ENCODE measurements at places on chromosomes 7 and 10. TPM values are rescaled to one million over a fixed set of nuclear protein-coding genes. Genes with fewer than 3 reads are reported as not detected.

DNA sequence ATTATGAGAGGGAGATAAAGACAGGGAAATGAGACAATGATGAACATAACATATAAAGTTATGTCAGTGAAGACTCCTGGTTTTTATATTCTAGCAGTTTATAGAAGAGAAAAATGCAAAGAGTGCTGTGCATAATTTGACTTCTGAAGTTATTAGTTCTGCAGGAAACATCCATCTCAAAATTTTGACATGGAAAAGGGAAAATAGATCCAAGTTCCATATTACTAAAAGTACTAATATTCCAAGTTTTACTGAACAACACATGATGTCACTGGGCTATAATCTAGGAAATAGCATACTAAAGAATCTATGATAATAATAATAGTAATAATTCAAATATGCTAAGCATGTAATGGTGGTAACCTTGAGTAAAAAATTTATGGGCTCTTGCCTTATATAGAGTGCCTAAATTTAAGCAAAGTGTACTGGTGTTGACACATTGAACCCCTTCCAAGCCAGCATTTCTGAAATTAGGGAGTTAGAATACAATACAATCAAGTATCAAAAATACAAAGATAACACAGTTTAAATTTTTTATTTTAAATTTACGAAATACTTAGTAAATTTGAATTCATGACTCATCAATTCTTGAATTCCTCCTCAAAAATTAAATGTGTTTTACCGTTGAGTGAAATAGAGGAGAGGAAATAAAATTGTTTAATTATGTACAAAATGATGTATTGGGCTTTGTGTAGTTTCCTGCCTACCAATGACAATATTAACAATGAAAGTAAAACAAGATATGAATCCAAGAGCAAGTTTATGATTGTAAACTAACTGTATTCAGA lies 102.8 kb upstream of the KCND2 start:
- DNase-seq, result no peak
- H3K36me3 ChIP-seq, result no peaks in the 10 kb centered on the region
- H3K27ac ChIP-seq, result no peak overlapping the region

FAM221A gene
- 0.08 TPM for polyA plus RNA-seq

DNA sequence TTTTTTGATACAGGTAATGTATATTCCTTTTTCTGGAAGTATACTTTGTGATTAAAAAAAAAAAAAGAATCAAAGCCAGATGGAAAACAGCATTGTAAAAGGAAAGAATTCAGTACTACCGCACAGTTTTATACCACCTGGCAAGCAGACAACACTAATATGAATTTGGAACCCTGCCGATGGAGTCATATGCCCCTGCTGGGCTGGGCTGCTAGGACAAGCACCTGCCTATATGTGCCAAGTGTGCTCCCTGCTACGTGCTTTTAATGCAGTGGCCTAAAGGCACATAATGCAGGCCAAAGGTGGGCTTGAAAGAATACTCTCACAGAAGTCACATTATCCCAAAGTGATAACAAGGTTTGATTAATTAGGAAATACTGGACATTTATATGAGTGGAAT lies 29.8 kb upstream of the WAC start:
- no peak overlapping the region for H3K4me3 ChIP-seq
- no peaks in the 10 kb centered on the region for H3K36me3 ChIP-seq
- no peak overlapping the region for H3K27ac ChIP-seq

KDM7A gene
- 16.8 TPM for polyA plus RNA-seq

- H3K27me3 ChIP-seq, result peaks cover 31% of the 10 kb centered on the region
- H3K27ac ChIP-seq, result no peak overlapping the region
- H3K36me3 ChIP-seq, result no peaks in the 10 kb centered on the region
- no peak for DNase-seq
Observed at GRCh38 chr7:2471396-2471795, 4.8 kb downstream of the GRIFIN start.

KLF14 gene
- not detected for polyA plus RNA-seq

GPC2 gene
- polyA plus RNA-seq, result 0.76 TPM

GRCh38 chr10:93147281-93147680 lies 73.6 kb downstream of the CYP26A1 start:
- no peaks in the 10 kb centered on the region for H3K36me3 ChIP-seq
- no peak overlapping the region for H3K4me3 ChIP-seq
- H3K27ac ChIP-seq, result no peak overlapping the region
- no peaks in the 10 kb centered on the region for H3K4me1 ChIP-seq
- DNase-seq, result no peak

DNA sequence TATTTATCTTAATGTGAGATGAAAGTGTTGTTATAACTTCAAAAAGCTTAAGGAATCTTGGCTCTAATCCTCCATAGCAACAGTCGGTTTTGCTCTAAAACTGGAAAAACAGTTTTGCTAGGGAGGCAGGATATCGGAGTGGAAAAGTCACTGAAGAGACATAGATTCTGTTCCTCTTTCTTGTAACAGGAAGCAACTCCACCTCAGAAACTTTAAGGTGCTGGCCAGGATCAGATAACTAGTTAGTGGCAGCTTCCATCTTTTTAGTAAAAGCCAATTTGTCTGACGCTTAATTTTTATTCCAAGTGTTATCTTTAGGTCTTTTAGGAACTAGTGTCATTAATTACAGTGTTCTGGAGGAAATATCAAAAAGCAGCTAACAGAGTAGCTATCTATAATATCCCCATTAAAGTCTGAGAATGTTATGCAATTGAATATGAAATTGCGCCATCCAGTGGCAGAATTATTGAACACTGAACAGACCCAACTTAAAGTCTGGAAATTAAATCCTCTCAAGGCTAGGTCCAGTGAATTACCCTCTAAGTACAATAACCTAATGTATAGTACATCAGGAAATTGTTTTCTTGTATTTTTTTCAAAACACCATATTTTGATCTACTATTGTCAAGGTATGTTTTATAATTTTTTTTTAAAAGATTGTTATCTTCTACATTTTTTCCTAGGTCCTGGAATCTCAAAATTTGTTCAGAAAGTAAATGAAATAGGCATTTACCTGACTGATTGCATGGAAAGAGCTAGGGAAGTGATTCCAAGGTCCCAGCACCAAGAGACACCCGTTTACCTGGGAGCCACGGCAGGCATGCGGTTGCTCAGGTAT lies 65.9 kb upstream of the CC2D2B start:
- H3K27me3 ChIP-seq, result no peaks in the 10 kb centered on the region
- peak; percentile 57 for DNase-seq
- peaks cover 25% of the 10 kb centered on the region for H3K4me1 ChIP-seq
- no peak overlapping the region for H3K4me3 ChIP-seq
- H3K36me3 ChIP-seq, result no peaks in the 10 kb centered on the region

DNA sequence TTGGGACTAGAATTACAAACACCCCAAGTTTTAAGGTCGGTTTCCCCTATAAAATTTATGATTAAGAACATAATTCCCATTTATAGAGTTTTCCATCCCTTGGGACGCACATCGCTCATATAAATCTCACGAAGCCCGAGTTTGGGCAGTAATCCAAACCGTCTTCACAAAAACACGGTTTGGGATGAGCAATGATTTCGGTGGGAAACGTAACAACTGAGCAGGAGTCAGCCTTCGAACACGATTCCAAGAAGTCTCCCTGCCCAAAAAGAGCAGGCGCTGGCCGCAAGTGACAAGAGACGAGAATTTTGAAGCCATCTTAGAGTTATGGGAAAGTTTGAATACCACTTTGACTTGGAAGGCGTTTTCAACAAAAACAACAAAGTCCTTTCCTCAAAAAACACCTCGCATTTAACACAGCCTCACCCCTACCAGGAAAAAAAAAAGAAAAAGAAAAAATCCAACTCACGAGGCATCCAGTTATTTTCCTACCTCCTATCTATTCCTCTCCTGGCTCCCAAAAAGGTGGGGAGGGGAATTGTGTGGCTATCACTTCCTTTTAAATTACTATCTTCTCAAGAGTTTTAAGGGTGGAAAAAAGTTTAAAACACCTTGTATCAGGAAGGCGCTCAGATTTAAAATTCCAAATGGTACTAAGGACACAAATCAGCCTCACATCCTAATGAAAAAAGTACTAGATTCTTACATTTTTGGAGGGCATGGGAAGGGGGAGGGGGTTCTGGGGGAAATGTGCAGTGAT lies 1.6 kb downstream of the SEPHS1 start:
- H3K36me3 ChIP-seq, result no peaks in the 10 kb centered on the region
- H3K4me3 ChIP-seq, result peak overlapping the region; percentile 96
- H3K27ac ChIP-seq, result peak overlapping the region; percentile 76
- no peaks in the 10 kb centered on the region for H3K27me3 ChIP-seq
- no peak for DNase-seq

XRCC2 gene
- polyA plus RNA-seq, result 3.8 TPM

Measured in HepG2 (cell line).